ENCODE measurements at places on chromosomes 5 and 9. TPM values are rescaled to one million over a fixed set of nuclear protein-coding genes. Genes with fewer than 3 reads are reported as not detected.

- DNase-seq: no peak
Observed at GRCh38 chr9:69535286-69535832, 136.8 kb downstream of the APBA1 start.

Gene NLN
- 14.1 TPM for total RNA-seq

- peak; percentile 59 for DNase-seq
Observed at GRCh38 chr9:124769549-124770358, 1.4 kb downstream of the NR6A1 start.

DNA sequence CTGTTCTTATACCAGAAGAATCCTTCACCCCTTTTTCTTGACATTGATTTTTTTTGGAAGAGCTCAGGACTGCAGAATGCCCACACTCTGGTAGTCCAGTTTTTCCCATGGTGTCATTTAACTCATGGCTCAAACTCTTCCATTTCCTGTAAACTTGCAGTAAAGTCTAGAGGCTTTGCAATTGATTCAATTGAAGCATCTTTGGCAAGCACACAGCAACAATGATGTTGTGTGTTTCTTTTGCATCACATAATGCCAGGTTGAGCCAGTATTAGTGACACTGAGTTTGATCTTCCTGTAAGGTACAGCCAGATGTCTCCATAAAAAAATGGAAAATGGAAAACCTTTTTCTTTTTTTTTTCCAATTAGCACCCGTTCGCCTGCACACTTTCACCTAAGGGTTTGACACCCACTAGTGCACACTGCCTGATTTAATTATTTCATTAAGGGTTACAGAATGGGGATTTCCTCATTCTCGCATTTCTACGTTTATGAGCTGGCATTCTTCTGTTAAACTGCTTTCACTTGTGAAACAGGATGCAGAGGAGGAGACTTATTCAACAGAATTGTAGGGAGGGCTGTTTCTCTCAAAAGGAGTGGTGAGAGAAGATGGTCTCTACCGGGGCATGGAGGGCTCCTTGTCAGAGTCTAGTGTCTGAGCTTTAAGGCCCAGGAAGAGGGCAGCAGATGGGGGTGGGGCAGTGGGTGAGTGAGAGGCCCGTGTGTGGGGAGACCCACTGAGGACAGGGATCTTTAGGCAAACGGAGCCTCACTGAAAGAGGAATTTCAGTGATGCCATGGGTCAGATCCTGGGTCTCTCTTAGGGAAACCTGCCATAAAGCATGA, 2.2 kb upstream of the S1PR3 start:
- no peak for DNase-seq

DNA sequence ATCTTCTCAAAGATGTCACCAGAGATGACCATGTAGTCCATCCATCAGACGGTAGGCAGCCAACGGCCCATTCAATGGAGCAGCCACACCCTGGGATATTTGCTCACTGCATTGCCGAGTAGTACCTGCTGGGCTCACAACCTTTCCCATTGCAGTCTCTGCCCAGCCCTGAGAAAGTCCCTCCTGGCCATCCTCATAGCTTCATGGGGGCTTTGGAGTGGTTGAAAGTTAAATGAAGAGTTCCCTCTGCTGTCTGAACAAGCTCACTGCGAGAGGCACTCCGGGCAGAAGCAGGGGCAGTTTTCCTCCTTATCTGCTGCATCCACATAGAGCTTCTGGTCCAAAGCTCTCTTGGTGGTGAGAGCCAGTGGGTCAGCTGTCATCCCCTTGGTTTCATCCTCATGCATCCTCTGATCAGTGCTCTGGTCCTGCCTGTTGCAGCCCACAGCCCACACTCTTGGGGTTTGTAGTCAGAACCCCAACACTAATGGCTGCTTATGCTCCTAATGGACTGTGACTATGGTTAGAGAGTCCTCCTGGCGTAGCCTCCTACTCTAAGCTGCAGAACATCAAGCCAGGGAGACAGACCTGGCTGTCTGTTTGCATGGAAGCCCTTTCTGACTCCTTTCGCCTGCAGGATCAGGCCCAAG, 23.3 kb downstream of the TNFSF8 start:
- no peak for DNase-seq

GRCh38 chr9:107504585-107505455, 15.3 kb upstream of the KLF4 start:
- no peak for DNase-seq
